Activated B cell treated with CpG ODN at 0.5 μM for 24 hours (primary cell): ENCODE measurements at places on chromosomes 16 and 17. TPM values are rescaled to one million over a fixed set of nuclear protein-coding genes. Genes with fewer than 3 reads are reported as not detected.

DNA sequence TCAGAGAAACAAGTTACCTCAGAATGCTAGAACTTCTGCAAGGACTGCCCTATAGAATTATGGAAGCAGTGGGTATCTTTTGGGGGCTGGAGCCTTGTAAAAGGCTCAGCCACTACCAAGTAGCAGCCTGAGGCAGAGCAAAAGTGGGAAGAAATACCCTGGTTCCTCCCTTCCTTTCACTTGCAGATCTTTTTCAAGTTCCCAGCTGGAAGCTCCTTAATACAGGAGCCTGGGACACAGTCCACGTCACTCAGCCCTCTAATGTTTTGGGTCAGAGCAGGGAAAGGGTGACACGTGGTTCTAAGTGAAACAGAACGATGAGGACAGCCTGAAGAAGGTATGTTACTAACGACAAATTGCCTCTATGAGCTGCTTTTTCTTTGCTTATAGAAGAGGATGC lies 93.1 kb downstream of the CNTNAP4 start:
- no peak for DNase-seq
- no peaks in the 10 kb centered on the region for H3K4me1 ChIP-seq
- H3K27me3 ChIP-seq, result no peaks in the 10 kb centered on the region
- no peaks in the 10 kb centered on the region for H3K36me3 ChIP-seq

DNA sequence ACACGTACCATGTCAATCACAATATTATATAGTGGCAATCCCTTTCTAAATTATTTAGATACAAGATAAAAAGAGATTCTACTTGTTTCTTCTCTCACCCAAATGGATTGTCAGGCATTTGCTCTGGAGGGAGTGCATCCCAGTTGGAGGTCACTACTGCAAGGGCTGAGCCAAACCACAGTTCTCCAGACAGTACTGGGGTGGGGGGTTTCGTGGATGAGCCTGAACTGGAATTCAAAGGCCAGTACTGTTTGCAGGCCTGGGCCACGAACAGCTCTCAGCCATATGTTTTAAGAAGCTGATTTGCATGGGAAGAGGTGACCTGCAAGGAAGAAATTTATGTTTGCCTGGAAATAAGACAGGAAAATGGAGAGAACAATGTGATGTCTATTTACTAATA lies 314.9 kb downstream of the PMP22 start:
- H3K4me1 ChIP-seq, result no peaks in the 10 kb centered on the region
- H3K27me3 ChIP-seq, result no peaks in the 10 kb centered on the region
- H3K4me3 ChIP-seq, result no peak overlapping the region

DNA sequence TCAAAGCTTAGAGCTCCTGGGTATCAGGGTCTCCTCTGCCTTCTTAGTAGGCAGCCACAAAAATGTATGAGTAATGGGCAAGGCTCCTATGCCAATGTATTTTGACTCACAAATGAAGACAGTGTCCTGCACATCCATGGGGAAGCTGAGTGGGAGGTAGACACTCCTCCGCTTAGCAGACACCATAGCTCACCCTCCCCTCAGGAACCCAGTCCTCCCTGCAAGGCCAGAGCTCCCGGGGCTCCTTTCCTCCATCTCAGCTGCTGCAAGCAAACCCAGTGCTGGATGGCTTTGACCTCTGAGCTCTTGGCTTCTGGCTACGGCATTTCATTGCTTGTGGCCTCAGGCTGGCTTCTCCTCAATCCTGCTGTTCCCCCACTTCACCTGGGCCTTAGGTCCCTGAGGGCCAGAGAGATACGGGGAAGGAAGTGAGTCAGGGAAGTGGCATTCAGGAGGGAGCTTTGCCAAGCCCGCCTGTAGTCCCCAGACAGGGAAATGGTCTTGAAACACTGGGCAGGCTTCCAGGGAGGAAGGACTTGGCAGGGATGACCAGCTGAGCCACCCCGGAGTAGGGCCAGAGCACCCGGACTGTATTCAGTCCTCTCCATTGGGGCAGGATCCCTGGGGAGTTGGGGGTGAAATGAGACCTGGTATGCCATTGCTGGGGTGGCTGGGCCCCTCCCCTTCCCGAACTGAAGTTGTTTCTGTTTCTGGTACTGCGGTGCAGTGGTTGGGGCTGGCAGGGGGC lies 4.5 kb downstream of the ABCC3 start:
- no peaks in the 10 kb centered on the region for H3K4me1 ChIP-seq
- no peak for DNase-seq
- no peak overlapping the region for H3K27ac ChIP-seq
- H3K27me3 ChIP-seq, result peaks cover 39% of the 10 kb centered on the region
- no peak overlapping the region for H3K4me3 ChIP-seq
- no peaks in the 10 kb centered on the region for H3K36me3 ChIP-seq

DNA sequence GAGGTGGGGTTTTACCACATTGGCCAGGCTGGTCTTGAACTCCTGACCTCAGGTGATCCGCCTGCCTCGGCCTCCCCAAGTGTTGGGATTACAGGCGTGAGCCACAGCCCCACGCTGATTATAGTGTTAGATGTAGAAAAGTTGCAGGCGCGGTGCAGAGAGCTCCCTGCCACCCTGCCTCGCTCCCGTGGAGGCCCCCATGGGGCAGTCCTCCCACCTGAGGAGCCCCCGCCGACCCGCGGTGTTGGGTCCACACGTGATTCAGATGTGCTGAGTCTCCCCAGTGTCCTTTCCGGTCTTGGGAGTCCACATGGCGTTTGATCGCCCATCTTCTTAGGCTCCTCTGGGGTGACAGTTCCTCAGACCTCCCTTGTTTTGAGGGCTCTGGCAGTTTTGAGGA lies 5.2 kb upstream of the RPL13 start:
- H3K4me3 ChIP-seq, result no peak overlapping the region
- DNase-seq, result no peak
- peaks cover 61% of the 10 kb centered on the region for H3K36me3 ChIP-seq

DNA sequence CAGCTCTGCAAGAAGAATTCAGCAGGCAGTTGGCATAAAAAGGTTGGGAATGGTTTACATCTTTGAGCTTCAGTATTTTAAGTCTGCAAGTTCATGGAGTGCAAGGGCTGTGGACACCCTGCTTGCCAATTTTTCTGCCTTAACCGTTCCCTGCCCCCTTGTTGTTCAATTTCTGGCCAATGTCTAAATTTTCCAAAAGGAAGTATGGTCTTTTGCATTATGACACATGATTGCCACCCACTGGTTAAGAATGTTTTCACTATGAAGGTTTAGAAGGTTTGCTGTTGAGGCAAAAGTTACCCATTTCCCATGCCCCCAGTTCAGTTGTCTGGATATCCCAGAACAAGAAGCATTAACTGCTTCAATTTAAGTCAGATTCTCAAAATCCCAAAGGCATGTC lies 441.9 kb downstream of the CDH13 start:
- no peak overlapping the region for H3K4me3 ChIP-seq
- H3K27me3 ChIP-seq, result no peaks in the 10 kb centered on the region
- no peaks in the 10 kb centered on the region for H3K4me1 ChIP-seq
- no peaks in the 10 kb centered on the region for H3K36me3 ChIP-seq
- no peak for DNase-seq

DNA sequence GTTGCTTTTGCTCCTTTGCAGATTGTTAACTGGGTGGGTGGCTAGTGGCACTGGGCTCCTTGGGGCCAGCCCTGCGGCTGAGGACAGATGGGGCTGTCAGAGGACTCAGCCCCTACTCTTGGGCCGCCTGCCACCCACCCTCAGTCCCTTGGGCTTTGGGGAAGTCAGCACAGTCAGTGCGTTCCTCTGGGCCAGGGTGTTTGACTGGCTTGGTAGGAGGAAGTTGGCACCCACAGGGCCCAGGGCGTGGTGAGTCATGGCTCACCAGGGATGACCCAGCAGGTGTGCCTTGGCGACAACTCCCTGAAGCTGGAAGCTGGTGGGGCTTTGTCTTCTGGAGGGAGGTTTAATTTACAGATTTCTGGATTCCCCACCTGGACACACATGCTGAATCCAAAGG lies 32.4 kb downstream of the HAPSTR1 start:
- peak; percentile 55 for DNase-seq
- H3K27ac ChIP-seq, result peak overlapping the region; percentile 84
- H3K27me3 ChIP-seq, result no peaks in the 10 kb centered on the region
- peaks cover 72% of the 10 kb centered on the region for H3K4me1 ChIP-seq

- H3K27ac ChIP-seq, result no peak overlapping the region
- no peak for DNase-seq
- peaks cover 2% of the 10 kb centered on the region for H3K27me3 ChIP-seq
- peaks cover 7% of the 10 kb centered on the region for H3K36me3 ChIP-seq
- no peak overlapping the region for H3K4me3 ChIP-seq
These were observed 26.9 kb downstream of the ZNRF1 start for GRCh38 chr16:75025761-75026160.

- H3K27ac ChIP-seq, result no peak overlapping the region
- no peak for DNase-seq
- H3K36me3 ChIP-seq, result peaks cover 69% of the 10 kb centered on the region
- no peaks in the 10 kb centered on the region for H3K27me3 ChIP-seq
These were observed 7.8 kb downstream of the CCDC200 start for GRCh38 chr17:43220511-43221125.

DNA sequence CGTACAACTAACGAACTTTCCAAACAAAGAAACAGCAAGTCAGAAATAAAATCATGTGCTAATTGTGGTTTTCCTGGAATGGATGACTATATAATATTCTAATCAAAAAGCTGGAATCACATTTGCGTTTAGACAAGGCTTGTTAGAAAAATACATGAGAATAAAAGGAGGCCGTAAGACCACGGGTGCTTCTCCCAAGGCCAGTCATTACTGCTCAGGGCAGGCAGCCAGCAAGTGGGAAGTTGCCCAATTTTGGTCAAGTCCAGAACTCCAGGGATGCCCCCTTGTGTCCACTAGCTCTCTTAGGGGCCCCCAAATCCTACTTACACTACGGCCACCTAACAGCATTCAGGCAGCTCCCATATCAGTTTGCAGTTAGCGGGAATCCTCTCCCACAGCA lies 25.9 kb upstream of the LYRM9 start:
- H3K4me1 ChIP-seq, result no peaks in the 10 kb centered on the region
- H3K36me3 ChIP-seq, result no peaks in the 10 kb centered on the region
- no peak overlapping the region for H3K4me3 ChIP-seq
- H3K27me3 ChIP-seq, result peaks cover 15% of the 10 kb centered on the region
- no peak overlapping the region for H3K27ac ChIP-seq

GRCh38 chr17:27973258-27974044 lies 69.0 kb upstream of the NLK start:
- no peaks in the 10 kb centered on the region for H3K36me3 ChIP-seq
- H3K27me3 ChIP-seq, result peaks cover 6% of the 10 kb centered on the region
- peaks cover 2% of the 10 kb centered on the region for H3K4me1 ChIP-seq
- H3K27ac ChIP-seq, result no peak overlapping the region
- no peak overlapping the region for H3K4me3 ChIP-seq

DNA sequence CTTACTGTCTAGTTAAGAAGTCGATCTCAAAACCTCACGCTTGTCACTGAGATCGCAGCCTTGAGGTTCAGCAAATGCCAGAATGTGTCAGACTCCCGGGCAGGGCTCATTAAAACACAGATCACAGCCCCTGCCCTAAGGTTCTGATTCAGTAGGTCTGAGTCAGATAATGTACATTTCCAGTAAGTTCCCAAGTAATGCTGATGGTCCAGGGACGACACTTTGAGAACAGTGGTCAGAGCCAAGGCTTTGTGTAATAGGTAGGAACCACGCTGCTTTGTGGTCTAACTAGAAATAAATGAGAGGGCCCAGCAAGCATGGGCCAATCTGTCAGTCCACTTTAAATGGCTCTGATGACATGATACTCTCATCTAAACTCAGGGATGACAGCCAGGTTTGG lies 228.6 kb downstream of the ZFHX3 start:
- H3K4me1 ChIP-seq, result no peaks in the 10 kb centered on the region
- no peaks in the 10 kb centered on the region for H3K36me3 ChIP-seq
- H3K27ac ChIP-seq, result no peak overlapping the region
- H3K4me3 ChIP-seq, result no peak overlapping the region

DNA sequence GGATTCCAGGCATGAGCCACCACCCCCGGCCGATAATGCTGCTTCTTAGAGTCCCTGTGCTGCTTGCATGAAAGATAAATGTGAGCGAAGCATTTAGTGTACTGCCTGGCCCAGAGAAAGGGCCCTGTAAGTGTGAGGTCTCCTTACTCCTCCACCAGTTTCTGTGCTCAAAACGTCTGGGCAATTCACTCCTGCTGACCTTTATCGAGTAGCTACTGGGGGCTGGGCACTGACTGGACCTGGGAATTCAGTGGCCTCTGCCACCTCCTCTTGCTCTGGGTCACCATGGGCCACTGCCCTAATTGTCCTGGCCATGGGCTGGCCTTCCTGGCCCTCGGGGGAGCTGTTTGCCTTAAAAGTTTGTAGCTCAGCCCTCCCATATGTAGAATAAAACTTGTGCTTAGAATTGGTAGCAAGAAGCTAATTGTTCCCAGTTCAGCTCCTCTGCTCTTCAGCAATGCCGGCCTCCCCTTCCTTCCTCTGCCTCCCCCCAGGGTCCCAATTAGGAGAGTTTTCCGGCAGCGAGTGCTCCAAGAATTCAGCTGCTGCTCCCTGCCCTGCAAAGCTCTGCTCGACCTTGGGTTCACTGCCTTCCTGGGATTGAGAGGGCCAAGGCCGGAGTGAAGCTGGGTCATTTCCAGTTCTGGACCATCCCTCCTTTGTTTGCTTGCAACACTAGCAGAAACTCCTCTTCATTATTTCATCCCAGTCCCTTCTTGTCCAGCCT lies 98.9 kb upstream of the CDC42EP4 start:
- no peak overlapping the region for H3K27ac ChIP-seq
- no peak for DNase-seq
- no peaks in the 10 kb centered on the region for H3K4me1 ChIP-seq
- H3K27me3 ChIP-seq, result no peaks in the 10 kb centered on the region

- H3K4me3 ChIP-seq, result peak overlapping the region; percentile 97
- no peaks in the 10 kb centered on the region for H3K27me3 ChIP-seq
- no peak for DNase-seq
- peak overlapping the region; percentile 92 for H3K27ac ChIP-seq
- peaks cover 36% of the 10 kb centered on the region for H3K4me1 ChIP-seq
These were observed 541 bp downstream of the ACACA start for GRCh38 chr17:37405955-37406634.

DNA sequence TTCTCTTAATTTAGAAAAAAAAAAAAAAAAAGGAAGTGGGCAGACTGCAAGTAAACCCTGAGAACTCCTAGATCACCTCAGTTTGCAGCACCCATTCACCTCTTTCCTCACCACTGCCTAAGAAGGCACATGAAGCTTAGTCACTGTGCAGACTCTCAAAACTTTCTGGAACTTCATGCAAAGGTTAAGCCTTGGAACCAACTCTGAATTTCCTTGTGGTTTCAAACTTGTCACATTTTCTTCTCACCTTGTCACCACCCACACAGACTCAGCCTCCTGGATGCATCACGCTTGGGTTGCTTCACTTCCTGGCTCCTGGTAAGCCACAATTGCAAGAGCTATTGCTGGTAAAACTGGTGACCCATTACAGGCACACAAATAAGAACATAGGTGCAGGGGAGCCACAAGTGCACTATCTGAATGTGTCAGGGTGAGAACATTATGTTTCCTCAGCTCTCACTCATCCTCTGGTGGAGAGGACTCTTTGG lies 15.0 kb upstream of the CPD start:
- H3K4me1 ChIP-seq, result peaks cover 20% of the 10 kb centered on the region
- peak; percentile 21 for DNase-seq
- H3K4me3 ChIP-seq, result peak overlapping the region; percentile 28
- peak overlapping the region; percentile 44 for H3K27ac ChIP-seq
- H3K36me3 ChIP-seq, result no peaks in the 10 kb centered on the region
- peaks cover 2% of the 10 kb centered on the region for H3K27me3 ChIP-seq

Gene ZP2
- total RNA-seq, result not detected in 2 replicates

Gene TEX19
- not detected in 2 replicates for total RNA-seq

Gene STXBP4
- 6.9 and 9.5 TPM in 2 replicates for total RNA-seq

Gene ZACN
- total RNA-seq, result 0.34 and 0.67 TPM in 2 replicates

Gene TPSG1
- total RNA-seq, result not detected in 2 replicates

Gene WFIKKN2
- not detected in 2 replicates for total RNA-seq

Gene KRT36
- total RNA-seq, result not detected in 2 replicates

Gene PRAC2
- not detected in 2 replicates for total RNA-seq

Gene TTYH2
- 2.9 and 3.8 TPM in 2 replicates for total RNA-seq
